ENCODE measurements at places on chromosomes 2 and 18. TPM values are rescaled to one million over a fixed set of nuclear protein-coding genes. Genes with fewer than 3 reads are reported as not detected.

The CPS1 gene
- 0.70 TPM for total RNA-seq

The RAB12 gene
- total RNA-seq, result 17.4 TPM

The DCC gene
- total RNA-seq, result 0.18 TPM

The DSC1 gene
- not detected for total RNA-seq

DNA sequence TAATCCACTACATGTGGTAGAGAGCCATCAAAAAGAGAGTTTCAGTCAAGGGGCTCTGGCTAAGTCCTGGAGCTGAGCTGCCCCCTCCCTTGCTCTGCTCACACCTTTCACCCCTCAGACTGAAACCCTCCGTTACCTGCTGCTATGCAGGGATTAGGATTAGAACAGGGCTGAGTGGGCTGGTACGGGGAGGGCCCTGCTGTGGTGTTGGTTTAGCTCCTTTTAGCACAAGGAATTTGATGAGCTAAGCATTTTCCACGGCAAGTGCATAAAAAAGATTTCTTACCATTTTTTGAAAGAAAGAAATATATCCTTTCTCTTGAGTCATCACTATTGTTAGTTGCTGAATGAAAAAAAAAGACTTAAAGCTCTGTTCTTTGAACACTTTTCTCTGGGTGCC lies 46.3 kb downstream of the TCF7L1 start:
- no peak for DNase-seq

DNA sequence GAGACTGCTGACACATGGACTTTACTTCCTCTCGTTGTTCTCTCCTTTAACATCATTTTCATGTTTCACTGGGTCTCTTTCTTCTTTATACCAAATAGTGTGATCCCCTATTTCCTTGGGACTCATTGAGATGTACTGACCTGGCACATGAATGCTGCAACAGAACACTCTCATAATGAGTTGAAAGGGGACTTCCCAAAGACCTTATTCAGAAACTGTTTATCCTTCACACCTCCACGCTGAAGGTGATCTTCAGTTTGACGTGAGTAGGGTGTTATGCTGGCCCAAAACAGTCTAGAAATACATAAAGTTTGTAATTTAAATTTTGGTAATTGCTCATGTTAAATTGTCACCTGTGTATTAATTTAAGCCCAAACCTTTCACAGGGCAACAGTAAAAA lies 1096.8 kb upstream of the GYPC start:
- no peak for DNase-seq

- no peak for DNase-seq
Observed at GRCh38 chr2:36663851-36664695, 32.4 kb upstream of the VIT start.

GRCh38 chr2:125667630-125668029 lies 988.3 kb upstream of the GYPC start:
- no peak for DNase-seq

- DNase-seq, result no peak
Observed at GRCh38 chr2:1125217-1125616, 174.6 kb downstream of the SNTG2 start.

DNA sequence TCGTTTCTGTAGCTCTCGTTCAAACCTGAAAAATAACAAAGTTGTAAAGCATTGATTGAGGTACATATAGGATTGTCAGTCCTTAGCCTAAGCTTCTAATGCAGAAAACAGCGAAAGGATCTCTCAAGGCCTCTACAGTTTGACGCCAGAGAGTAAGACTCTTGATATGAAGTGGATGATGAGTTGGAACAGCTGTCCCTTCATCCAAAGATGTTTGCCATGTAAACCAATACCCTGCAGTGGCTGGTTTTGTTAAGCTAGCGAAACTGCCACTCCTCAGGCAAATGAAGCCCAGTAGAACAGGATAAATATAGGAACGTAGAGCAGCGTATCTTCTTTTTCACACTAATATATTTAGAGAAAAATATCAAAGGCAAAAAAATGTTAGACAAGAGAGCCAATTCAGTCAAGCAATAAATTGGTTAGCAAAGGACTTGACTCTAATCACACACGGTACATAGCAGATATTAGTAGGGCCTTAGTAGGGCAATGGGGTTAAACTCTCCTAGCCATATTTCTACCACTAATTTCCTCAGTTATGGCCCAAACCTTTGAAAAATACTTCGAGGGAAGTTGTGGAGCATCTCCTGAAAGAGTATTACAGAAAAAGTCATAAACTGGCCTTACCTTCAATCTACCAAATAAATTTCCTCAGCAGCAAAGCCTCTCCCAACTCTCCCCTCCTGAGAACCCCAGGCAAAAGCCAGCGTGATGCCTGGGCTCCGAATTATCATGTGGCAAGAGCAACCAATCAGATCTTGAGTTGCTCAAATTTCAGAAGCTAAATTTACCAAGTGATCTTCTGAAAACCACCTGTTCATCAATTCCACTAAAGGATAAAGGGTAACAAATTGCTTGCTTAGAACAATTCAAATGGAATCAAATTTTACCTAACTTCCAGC lies at the start of gene NEB:
Gene NEB, minus strand, starts transcription at position 706 of the 902 bp plus-strand sequence. CDS start 1,320 bp downstream, outside the sequence.
- DNase-seq, result no peak

- DNase-seq, result no peak
Observed at GRCh38 chr2:240789501-240790369, 30.3 kb downstream of the KIF1A start.

GRCh38 chr2:179596018-179596417 lies 265.4 kb downstream of the ZNF385B start:
- no peak for DNase-seq

GRCh38 chr2:129731907-129732629 lies 247.4 kb upstream of the RAB6C start:
- DNase-seq, result no peak

DNA sequence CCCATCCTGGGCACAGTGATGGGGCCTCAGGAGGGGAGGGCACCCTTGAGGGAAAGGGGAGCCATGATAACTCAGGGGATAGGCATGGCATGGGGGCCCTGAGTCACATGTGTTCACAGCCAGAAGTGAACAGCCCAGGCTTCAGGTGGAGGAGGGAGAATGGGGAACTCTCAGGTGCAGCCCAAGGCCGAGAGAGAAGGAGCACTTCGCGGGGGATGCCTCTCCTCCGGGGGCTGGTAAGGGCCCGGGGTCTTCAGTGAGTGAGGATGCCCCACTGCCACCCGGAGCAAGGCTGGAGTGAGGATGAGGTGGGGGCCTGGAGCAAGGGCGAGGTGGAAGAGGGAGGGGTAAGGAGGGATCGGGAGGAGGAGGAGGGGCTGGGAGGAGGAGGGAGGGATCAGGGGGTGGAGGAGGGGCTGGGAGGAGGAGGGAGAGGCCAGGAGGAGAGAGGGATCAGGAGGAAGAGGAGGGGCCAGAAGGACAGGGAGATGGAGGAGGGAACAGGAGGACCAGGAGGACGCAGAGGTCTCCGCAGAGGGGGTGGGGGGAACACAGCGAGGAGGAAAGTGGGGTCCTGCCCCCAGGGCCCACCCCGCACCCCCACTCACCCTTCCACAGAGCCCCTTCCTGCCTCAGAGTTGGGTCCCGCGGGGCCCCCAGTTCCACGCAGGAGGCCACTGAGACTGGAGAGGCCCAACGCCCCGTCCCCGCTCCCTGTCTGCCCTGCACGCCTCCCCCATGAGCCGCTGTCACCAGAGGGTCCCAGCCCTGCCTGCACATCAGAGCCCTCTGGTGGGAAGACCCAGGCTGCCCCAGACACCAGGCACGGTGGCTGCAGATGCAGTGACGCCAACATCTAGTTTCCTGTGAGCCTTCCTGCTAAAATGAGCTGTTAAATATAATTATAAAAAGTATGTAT lies 42.8 kb downstream of the RAMP1 start:
- no peak for DNase-seq

- no peak for DNase-seq
Observed at GRCh38 chr2:120547662-120548061, 188.0 kb upstream of the GLI2 start.

DNA sequence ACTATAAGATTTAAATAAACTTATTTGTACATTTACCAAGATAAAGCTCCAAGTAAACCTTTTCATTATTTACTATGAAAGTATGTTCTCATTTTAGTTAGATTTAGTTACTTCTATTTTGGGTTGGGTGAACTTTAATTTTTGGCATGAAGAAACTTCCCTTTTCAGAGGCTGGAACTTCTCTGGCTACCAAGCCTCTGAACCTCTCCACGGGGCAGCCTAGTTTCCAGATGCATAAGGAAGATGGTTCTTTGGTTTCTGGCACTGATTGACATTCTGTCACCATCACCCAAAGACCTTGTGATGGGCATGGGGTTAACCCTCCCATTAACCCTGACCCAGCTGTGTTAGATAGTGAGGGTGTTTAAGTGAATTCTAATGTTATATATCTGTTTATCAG lies 17.1 kb downstream of the PSD4 start:
- DNase-seq, result no peak

- DNase-seq, result no peak
Observed at GRCh38 chr2:134630504-134631159, 88.2 kb downstream of the TMEM163 start.

DNA sequence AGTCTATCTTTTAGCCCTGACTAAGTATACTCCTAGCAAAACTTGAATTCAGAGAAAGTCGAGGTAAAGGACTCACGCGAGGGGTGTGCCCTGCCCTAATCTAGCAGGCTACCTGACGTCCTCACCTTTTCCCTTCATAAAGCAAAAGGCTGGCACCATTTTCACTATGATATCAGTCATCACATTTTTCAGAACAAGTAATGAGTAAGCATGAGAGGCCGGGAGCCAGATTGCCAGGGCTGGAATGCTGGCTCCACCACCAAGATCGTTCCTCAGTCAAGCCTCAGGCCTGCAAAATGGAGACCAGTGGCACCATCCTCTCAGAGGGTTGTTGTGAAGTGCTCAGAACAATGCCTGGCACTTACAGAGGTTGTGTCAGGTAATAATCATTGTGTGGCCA lies 18.7 kb upstream of the NCKAP5 start:
- no peak for DNase-seq

- DNase-seq, result no peak
Observed at GRCh38 chr2:195633573-195633870, 23.5 kb upstream of the SLC39A10 start.

DNA sequence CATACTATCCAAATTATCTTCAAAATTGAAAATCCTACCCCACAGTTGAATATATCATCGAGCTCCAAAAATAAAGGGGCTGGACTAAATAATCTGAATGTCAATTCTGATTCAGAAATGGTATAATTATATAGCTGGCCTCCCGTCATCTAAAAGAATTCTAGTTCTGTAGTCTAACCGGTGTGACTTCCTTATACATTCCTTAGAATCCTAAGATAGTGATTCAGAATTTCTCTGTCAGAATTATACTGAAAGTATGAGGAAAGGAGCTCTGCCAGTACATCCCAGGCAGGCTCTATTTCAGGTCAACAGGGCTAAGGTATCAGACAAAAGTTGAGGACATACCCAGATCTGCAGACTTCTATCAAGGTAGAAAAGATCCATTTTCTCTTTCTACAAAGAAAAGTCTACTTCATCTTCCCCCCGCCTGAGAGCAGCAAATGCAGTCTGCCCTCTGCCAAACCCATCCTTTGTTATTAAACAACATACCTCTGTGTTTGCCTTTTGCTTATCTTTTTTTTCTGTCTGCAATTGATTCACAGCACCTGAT lies 128.5 kb downstream of the METTL4 start:
- no peak for DNase-seq

GRCh38 chr18:11886577-11887110 lies 21.5 kb downstream of the MPPE1 start:
- no peak for DNase-seq

DNA sequence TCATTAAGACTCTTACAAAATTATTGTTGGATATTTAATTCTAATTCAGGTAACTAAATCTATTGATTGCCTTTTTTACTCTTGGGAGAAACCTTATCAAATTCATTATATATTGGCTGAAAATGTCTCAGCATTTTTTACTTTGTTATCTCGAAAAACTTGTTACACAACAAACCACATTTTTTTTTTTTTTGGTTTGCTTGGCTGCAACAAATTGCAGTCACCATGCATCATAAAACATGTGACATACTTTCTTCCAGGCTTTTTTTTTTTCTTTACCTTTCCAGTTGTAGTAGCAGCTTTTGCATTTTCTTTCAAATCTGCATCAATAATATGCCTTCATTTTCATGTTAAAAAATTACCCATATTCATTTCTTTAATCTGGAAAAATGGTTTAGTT lies 186.7 kb downstream of the TDRD15 start:
- no peak for DNase-seq

GRCh38 chr18:2971741-2972552 lies 41.0 kb downstream of the LPIN2 start:
- peak; percentile 34 for DNase-seq

GRCh38 chr2:207352978-207353671 lies 176.6 kb upstream of the CREB1 start:
- no peak for DNase-seq

GRCh38 chr2:237327175-237327950 lies 86.6 kb downstream of the COL6A3 start:
- no peak for DNase-seq

- DNase-seq, result no peak
Observed at GRCh38 chr2:188119112-188119838, 172.4 kb upstream of the GULP1 start.

GRCh38 chr2:202494300-202495229 lies 118.4 kb downstream of the BMPR2 start:
- DNase-seq, result peak; percentile 33

DNA sequence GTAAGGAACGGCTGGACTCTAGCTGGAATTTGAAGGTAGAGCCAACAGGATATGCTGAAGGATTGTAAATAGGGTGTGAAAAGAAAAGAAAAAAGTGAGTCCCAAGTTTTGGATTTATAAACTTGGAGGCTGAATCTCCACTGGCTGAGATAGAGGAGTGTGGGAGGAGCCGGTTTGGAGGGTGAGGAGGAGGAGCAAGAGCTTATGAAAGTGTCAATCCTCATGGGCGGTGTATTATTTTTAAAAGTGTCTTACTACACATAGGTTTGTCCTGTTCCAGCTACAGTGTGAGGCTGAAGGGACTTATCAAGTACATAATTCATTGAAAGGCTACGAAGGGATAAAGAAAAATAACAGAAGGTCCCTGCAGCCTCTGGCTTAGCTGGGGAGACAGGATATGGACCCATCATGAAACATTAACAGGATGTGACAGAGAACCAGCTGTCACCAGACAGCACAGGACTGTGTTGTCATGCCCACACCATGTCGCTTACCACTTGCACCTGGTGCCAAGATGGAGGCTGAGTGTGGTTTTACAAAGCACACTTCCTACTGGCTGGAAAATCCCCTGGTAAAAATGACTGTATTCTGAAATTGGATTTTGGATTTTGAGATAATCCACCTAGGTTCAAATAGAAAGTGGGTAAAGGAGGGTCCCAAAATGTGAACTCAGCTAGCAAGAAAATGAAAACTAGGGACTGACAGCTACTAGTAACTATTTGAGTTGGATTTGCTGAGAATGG lies 2.5 kb upstream of the MREG start:
- no peak for DNase-seq

DNA sequence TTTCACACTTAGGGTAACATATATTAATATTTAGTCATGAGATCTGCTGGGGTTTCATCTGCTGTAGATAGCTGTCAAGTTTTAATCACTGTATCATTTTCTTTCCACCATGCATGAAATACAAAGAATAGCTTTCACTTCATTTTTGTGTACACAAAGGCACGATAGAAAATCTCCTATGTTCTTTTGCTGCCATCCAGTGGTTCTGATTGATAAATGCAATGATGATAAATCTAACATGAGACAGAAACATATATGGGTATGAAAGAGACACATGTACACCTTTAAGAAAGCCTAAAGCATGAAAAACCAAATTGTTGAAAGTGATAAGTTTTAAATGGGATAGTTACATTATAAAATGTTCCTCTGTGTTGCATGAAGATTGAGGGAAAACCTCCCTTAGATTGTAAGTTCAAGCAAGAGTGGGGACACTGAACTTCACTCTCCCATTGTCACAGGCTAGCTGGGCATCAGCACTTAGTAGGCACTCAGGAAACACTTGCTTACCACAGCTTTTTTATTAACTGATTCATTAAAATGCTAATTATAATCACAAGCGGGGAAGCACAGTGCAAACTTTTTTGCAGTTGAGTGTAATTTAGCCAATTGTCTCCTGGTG lies 31.2 kb downstream of the C1D start:
- DNase-seq, result no peak

All from left colon (tissue), 2 donors.